Eye (tissue), 1 donor: ENCODE measurements at places on chromosomes 1 and 21.
A peak's percentile ranks its signal among the peaks of the same experiment; 100 is the strongest.

GRCh38 chr1:205255941-205256780 is 28.4 kb downstream of the TMCC2 start:
- peak; percentile 97 for DNase-seq

- DNase-seq: peak; percentile 65
These were observed 60.2 kb upstream of the CFAP126 start for GRCh38 chr1:161427733-161428516.

GRCh38 chr1:68204977-68205630 is 27.2 kb downstream of the WLS start:
- DNase-seq: no peak

DNA sequence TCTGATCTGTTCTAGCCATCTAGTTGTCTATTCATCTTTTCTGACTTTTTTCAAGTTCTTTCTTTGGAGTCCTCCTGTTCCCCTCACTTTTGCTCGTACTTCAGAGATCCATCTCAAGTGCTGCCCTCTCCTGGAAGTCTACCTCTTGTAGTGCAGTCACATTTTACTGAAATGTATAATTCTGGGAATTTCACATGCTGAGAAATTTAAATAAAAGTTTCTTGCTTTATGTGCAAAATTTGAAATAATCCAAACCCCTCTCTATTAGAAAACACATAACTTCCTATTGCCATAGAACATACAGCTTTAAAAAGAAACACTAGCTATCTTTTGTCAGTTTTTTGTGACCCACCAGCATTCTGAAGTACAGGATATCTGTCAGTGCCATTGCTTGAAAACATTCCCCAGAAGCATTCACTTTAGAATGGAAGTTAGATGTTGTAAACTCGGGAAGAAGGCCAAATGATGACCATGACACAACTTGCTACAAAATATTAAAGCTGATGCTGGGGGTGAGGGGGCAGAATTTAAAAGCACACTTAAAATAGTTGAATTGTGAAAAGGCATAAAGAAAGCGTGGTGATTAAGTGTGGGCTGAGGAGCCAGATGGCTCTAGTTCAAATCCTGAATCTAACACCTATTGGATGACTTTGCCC is 22.0 kb downstream of the RLF start:
- DNase-seq: peak; percentile 22

- DNase-seq: no peak
These were observed 523.3 kb upstream of the RGS18 start for GRCh38 chr1:191634801-191635508.
